ENCODE measurements at places on chromosomes 11 and 22. TPM values are rescaled to one million over a fixed set of nuclear protein-coding genes. Genes with fewer than 3 reads are reported as not detected.

DNA sequence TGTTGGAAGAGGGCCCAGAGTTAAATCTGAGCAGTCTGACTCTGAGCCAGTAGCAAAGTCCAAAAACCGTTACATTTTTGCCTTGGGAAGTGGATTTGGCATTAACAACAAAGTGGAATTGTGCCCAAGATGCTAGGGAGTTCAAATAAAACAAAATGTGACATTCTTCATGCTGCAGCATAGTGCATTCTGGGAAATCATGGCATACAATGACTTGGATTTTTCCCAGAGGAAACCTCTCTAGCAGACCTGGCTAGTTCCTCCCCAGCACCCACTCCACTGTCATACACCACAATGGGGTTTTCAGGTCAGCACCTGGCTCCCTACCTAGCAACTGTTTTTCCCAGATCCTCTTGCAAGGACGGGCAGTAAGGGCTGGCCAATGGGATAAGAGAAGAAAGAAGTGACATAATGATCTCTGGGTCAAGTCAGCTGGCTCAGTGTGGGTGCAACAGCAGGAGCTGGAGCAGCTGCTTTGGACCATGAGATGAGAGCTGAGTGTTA is 24.8 kb upstream of the CYB5R3 start:
- DNase-seq = peak; percentile 69

DNA sequence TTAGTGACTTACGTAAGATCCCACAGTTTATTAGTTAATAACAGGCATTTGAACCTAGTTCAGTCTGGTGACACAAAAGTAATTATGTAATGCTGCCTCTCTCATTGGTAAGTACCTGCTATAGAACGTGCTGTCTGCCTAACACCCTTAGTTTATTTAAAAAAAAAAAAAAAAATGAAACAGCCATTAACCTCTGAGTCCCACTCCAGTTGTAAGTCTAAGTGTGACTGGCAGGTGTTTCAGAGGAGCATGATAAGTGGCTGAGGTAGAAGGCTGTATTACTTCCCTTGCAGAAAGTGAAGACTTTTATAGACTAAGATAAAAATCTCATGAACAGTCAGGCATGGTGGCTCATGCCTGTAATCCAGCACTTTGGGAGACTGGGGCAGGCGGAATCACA is 140.5 kb downstream of the TRIM44 start:
- DNase-seq = no peak

DNA sequence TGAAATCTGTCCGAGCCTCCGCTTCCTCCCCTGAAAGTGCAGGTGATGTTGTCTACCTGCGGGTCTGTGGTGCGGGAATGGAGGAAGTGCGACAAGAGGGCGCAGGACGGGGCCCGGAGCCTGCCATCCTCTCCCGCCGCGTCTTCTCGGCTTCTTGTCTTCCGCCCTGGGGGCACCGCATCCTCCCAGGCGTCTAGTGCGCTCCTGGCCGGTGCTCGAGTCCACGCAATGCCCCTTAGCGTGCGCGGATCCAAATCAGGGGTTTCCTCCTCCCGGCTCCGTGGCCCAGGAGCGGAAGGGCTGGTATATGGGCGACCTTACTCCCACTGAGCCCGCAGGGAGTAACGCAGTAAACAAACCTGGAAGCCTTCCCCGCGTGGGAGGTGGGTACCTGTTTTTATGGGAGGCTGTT is 405 bp downstream of the SFI1 start:
- peak; percentile 25 for DNase-seq

DNA sequence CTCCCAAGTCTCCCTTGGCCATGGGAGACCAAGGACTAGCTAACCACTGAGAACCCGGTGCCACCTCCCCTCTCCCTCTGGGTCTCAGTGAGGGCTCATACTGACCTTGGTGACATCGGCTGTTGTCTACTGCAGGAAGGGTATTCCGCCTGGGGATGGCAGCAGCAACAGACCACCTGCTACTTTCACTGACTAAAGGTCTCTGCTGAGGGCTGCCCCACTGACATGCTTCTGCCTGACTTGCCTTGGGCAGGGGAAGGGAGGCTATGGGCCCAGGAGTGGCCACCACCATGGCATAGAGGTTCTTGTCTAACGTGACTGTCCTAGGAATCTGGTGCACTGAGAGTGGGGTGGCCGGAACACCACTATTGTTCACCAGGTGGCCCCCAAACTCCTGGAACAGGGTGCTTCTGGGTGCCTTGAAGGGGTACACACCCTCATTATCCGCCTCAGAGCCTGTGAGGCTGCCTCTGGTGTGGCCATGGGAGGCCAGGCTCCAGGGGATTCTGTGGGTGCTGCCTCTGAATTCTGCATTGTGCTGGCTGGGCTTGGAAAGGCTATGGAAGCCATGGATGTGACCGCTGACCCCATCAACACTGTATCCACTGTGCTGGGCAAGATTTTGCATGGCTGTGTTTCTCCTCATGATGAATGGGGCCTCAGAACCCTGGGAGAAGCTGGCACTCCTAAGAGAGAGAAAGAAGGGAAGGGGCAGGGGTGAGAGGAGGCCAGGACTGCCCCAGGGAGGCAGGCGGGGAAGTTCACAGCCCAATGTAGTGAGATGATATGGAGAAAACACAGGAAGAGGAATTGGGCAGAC is 38.3 kb downstream of the GAB4 start:
- no peak for DNase-seq

- no peak for DNase-seq
Measured at GRCh38 chr11:107707215-107707671, 4.6 kb downstream of the SLN start.

DNA sequence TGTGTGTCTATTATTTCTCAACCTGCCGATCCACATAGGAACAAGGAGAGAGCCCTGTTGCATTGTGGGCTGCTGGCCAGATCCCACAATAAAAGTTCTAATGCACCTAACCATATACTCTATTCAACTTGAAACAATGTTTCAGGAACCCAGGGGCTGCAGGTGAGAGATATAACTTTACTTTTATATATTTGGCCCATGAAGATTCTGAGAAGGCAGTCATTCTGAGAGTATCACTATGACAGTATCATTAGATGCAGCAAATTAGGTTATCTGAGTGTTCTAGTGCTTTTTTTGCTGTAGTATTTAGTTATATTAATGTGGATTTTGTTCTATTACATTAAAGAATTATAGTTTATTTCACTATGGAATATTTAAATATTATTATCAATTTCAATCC is 655.1 kb upstream of the ARHGAP42 start:
- DNase-seq = no peak

DNA sequence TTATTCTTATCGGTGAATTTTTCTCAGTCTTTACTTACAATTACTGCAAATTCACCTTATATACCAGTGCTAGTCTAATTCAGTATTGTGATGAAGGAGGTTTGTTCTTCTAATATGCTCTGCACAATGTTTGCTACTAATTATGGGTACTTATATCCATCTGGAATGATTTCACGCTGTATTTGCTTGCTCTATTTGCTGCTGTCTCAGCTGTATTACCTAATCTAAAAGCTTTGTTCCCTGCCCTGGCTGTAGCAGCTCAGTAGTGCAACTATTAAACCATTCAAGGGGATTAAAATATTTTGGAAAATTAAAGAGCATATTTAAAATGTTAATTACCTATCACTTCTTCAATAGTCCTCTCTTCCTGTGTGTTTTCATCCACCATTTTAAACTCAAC is 375.3 kb downstream of the LUZP2 start:
- no peak for DNase-seq

GRCh38 chr11:12829131-12829530 is 154.9 kb downstream of the TEAD1 start:
- DNase-seq = no peak

- peak; percentile 31 for DNase-seq
Measured at GRCh38 chr11:119056421-119056999, 495 bp downstream of the HYOU1 start.

DNA sequence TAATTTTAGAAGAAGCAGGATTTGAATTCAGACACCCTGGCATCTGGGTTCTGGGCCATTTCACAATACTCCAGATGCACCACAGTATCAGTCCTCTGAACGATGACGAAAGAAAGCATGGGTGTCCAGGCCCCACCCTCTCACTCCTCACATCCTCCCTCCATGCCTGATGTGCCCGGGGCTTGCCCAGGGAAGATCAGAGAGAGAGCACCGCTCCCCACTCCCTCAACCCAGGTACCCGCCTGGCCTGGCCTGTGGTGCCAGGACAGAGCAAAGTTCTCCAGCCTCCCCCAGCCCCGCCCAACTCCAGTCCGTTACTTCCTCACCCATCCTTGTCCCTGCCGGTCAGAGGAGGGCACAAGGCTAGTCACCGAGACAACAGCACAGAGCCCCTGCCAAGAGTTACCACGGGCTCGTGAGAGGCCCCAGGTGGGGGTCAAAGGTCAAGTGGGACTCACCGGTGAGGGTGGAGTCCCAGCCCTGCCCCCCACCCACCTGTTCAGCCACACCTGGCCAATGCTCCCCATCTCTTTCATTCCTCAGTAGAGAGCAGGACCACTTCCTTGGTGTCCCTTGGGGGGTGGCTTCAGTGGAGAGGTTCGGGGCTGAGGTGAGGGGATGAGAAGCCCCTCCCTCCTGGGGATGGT is 8.1 kb downstream of the BCL9L start:
- DNase-seq = peak; percentile 29

DNA sequence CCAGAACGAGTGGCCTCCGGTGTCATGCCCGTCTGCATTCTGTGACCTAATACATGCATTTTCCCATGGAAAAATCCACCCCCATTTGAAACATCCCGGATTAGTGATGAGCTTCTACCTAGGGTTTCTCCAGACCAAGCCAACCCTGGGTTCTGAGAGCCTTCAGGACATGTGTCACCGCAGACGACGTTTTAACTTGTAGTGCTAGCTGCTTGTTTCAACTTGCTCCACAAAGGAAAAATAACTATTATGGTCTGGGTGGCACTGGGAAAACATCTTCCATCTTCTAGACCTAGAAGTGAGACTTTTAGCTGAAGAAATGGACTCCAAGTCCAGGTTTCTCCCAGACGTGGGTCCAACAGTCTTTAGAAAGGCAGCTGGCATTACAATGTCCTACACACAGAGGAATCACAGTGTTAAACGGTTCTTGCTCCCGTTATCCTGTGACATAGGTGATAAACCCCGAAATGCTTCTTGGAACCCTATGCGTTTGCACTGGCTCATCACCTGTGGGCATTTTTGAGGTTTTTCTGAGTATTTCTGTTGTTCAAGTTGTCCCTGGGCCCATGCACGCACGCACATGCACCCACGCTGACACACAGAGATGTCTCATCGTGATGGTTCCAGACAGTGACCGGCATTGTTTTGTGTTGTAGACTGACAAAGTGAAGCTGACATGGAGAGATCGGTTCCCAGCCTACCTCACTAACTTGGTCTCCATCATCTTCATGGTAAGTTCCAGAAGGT is 46.6 kb upstream of the FADD start:
- DNase-seq = no peak

DNA sequence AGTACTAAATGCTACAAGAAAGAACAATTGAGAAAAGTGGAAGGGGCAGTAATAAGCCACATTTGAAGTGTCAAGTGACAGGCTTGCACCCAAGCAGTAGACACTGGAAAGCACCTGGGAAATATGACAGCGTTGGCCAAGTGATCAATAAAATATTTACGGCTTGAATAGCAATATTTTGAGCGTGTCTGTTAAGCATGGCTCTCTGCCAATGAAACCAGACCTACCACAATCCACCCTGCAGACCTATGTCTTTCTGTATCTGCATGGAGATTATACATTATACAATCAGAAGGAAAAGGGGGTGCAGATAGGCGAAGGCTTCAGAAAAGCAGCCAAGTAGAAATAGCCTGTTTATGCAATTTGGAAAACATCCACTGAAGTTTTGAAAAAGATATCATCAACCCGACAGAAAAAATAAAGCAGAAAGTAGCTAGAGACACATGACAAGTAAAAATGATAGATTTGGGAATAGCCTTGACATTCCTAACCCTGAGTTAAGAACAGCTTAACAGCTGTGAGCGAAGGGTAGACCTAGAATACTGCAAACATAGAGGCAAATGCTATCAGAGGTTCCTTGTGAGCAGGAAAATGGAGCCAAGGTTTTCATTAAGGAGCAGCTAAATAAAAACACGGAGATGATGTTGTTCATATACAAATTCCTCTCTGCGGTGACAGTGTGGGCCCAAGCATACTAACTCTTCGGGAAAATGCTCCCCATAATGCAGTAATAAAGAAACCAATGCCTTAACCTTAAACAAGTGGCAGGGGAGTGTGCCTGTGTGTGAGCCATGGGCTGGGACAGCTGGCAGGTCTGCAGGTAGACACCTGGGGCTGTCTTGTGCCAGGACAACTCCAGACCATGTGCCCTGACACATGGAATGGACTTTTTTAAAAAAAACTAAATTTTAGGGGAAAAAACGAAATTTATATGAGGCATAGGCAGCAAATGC is 71.3 kb downstream of the ETS1 start:
- no peak for DNase-seq

- DNase-seq = no peak
Measured at GRCh38 chr11:78070621-78071020, 7.0 kb downstream of the THRSP start.

GRCh38 chr22:50473088-50473487 is 1.7 kb downstream of the SBF1 start:
- DNase-seq = peak; percentile 42

DNA sequence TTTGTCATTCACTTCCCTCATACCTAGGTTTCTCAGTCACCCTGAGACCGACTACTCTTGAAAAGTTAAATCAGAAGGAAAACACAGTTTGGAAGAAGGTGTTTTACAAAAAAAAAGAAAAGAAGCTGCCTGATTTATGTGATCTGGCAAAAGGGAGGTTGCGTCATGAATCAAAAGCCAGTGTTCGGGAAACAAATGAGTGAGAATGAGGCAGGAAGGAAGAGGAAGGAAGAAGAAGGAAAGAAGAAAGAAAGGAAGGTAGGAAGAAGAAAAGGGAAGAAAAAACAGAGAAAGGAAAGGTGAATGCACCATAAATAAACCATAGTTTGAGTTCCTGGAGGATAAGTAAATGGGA is 314.6 kb downstream of the BLID start:
- DNase-seq = no peak

GRCh38 chr11:28730336-28730735 is 622.1 kb downstream of the METTL15 start:
- no peak for DNase-seq

DNA sequence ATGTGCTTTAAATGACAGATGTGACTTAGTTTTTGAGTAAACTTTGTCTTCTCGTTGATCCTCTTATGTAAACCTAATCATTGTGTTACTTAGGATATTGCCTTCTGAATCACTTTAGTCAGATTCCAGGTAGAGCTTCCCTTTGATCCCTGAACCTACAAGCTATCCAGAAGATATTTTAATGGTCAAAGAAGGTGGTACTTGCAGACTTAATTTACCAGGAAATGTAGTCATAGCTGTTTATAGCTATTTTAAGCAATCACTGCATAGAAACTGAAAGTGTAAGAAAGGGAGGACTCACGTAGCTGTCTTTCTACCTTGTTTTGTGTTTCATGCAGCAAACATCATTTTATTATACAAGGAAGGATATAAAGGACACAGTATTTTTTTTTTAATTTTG is 189.5 kb downstream of the DDX10 start:
- DNase-seq = peak; percentile 65

- no peak for DNase-seq
Measured at GRCh38 chr11:60847281-60847680, 5.4 kb downstream of the CCDC86 start.

The MS4A15 gene
- not detected for total RNA-seq

The PGA3 gene
- total RNA-seq = not detected

The KCNQ1OT1 gene
- 1.5 TPM for total RNA-seq

The RTL10 gene
- total RNA-seq = 28.1 TPM

The NELL1 gene
- not detected for total RNA-seq

The KRTAP5-2 gene
- total RNA-seq = not detected

The PLAAT2 gene
- total RNA-seq = 0.14 TPM

The SLC25A18 gene
- total RNA-seq = not detected

All from dermis blood vessel endothelial cell (primary cell).